Mesenteric fat pad (tissue), 1 donor: ENCODE measurements at places on chromosomes 6 and 20. TPM values are rescaled to one million over a fixed set of nuclear protein-coding genes. Genes with fewer than 3 reads are reported as not detected.

- DNase-seq: no peak
These were observed 37.7 kb downstream of the INSM1 start for GRCh38 chr20:20405623-20406022.

DNA sequence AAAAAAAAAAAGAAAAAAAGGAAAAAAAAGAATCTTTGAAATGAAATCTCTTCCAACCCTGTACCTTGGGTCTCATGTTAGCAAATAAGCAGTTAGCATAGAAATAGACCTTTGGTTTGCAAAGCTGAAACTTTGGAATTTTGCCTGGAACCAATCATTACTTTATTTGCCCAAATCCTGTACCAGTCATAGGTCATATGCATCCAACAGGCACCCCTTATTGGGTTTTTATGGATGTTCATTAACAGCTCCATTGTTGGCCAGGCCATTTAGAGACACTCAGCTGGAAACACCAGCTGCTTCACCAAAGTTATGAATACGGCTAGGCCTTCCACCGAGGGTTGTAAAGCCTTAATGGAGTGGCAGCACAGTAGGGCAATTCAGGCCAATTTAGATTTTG is 53.0 kb downstream of the ALDH8A1 start:
- no peak for DNase-seq

- no peak for DNase-seq
These were observed 40.7 kb downstream of the PREX1 start for GRCh38 chr20:48786951-48787705.

DNA sequence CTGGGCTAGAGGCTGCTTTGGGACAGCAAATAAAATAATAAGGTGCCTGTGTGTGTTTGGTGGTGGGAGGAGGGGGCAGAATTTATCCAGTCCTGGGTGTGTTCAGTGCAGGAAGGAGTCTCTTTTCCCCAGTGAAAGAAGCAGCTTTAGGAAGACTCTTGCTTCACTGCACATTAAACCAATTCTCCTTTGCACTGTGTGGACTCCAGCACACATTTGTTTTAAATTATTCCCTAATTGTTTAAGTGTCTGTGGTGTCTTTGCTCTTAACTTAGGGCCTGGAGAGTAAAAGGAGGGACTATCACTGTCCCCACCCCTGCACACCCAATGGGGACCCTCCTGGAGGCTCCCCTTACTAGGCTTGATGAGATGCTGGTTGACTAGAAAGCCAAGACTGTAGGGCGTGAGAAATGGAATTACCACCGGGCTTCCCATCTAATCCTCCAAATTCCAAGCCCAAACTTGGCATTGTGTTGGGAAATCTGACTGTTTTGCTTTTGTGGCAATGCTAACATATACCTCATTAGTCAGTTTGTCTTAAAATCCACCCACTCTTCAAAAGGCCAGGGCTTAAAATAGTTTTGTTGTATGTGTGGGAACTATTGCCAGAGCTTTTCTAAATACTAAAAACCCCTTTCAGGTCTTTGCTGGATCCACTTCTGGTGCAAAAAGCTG is 13.5 kb upstream of the DAAM2 start:
- no peak for DNase-seq

Gene PTCHD4
- 1.4 TPM for total RNA-seq

Gene GSTA3
- not detected for total RNA-seq
